ENCODE measurements at places on chromosomes 13 and 19.
A peak's percentile ranks its signal among the peaks of the same experiment; 100 is the strongest.

GRCh38 chr13:32150794-32151193, 119.2 kb downstream of the FRY start:
- no peak for DNase-seq

DNA sequence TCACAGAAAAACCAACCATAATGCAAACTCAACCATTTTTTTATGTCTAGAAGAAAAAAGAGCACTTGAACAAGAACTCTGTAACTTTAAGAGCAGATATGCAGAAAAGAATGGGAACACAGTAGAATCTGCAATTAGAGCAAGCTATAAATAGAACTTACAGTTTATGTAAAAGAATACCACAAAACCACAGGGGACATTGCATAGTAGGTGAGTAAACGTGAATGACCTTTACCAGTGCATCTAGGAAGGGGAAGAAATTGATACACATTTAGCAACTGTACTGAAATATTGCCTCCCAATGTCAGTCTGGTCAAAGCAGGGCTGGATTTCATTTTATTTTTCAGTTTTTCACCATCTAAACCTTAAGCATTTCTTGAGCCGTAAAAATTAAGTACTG, 242.2 kb upstream of the EDNRB start:
- DNase-seq, result no peak

GRCh38 chr13:22839603-22840530, 340.9 kb upstream of the SGCG start:
- DNase-seq, result no peak

DNA sequence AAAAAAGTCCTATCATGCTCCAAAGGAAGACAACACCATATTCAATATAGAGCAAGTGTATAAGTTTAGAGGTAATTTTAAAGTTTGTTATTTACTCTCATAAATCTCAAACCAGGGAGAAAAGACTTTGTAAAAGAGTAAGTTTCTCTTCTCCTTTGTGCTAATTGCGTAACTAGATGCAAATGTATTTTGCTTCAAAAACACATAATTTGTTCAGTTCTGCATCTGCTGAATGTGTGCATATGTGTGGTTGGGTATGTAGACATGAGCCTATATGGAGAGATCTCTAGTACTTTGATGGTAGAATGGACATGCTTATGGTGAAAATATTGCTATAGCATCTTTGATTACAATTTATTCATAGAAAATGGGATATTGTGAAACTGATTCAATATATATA, 17.8 kb upstream of the MIR17HG start:
- DNase-seq, result no peak

- DNase-seq, result no peak
Observed at GRCh38 chr13:26475176-26476110, 82.0 kb upstream of the WASF3 start.

GRCh38 chr19:13729859-13730258, 34.5 kb upstream of the MRI1 start:
- no peak for DNase-seq

GRCh38 chr19:48987323-48987722, 5.8 kb downstream of the GYS1 start:
- no peak for DNase-seq

DNA sequence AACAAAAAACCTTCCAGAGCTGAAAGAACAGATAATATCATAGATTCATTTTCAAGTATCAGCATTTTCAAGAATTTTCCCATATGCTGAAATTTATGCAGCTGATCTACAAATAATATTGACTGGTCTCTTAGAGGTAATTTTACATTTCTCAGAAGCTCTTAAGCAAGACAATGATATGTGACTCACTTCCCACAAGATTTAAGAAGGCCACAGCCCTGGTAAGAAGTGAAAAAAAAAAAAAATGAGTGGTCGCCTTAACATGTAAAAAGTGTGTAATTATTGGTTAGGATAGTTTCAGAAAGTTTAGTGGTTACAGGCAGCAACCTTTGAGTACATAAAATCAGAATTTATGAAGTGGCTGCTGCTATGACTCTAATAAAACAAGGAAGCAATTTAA, 54.5 kb downstream of the NUFIP1 start:
- no peak for DNase-seq

DNA sequence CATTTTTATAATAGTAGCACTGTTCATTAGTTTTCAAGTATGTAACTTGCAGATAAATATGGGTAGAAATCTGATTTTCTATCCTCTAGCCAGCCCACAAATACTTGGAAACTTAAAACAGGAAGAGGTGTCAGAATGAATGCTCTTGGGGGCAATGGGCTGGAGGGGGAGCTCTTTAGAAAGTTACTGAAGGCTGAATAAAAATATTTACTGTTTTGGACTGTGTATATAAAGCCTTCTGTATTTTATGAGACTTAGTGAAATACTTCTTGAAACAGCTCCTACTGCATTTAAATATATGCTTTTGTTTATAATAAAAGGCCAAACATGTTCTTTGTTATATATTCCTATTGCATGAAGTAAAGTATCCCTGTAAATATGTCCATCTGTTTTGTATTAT, 138.8 kb downstream of the RGCC start:
- DNase-seq, result no peak

GRCh38 chr19:15037586-15037985, 11.7 kb upstream of the CASP14 start:
- no peak for DNase-seq

GRCh38 chr13:54563286-54563685, 1534.7 kb downstream of the OLFM4 start:
- no peak for DNase-seq

DNA sequence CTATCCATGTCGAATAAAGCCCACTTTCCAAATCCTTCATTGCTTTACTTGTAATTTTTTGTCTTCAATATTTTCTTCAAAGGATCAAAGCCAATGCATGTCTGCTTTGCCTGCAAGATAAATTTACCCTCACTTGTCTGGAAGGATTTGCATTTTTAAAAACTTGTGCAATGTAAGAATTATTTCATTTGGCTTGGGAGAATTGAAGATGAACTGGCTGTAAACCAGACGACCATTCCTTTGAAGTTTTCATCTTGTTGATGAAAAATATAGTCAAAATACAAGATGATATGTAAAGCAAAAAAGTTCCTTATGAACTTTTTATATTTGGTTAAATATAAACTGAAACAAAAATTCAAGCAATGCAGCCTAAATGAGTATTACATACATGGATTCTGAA, 225.0 kb downstream of the SLITRK1 start:
- DNase-seq, result no peak

DNA sequence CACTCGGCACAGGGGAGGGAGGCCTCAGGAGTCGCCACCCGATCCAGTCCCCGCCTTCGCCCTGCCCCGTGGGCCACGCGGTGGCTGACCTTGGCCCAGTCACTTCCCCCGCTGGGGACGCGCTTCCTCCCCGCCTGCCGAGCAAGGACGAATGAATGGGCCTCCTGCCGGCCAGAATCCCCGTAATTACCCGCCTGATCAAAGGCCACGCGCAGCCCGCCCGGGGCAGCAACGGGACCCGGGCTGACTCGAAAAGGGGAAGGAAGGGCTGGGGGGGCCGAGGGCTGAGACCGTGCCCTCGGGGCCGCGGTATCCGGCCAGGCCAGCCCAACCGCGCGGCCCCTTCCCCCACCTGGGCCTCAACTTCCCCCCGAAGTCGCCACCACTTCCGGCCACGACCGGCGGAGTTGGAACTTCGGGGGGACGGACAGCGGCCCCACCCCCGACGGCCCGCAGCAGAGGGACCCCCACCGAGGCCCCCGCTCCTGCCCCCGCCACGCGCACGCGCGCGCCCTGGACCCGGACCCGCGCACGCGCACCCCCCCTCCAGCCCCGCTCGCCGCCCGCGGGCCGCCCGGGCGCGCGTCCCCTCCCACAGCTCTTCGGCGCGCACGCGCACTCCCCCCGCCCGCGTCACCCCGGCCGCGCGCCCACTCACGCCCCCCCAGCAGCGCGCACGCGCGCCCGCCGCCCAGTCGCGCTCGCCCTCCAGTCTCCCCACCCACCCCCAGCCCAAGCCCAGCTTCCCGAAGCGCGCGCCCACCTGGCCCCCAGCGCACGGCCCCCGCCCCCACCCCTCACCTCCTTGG, 520 bp downstream of the ZNF787 start:
- DNase-seq, result no peak

DNA sequence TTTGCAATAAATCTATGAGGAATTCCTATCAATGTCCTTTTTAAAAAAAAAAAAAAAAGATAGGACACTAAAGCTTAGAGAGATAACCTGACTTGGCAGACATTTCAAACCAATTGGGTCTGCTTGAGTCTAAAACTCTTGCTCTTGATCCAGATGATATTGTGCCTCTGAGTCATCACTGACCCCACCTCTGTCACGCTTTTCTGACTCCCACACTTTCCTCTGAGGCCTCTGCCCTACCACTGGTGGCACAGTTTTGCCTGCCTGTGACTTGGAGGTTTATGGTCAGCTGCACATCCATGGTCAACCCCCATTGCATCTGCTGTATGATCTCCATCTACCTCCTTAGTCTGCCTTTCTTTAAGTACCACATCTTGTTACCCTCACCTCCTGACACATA, 328.7 kb downstream of the SPRY2 start:
- no peak for DNase-seq

- no peak for DNase-seq
Observed at GRCh38 chr19:2055931-2056836, 5.1 kb upstream of the MKNK2 start.

- DNase-seq, result no peak
Observed at GRCh38 chr13:26658448-26659385, 101.2 kb downstream of the WASF3 start.

DNA sequence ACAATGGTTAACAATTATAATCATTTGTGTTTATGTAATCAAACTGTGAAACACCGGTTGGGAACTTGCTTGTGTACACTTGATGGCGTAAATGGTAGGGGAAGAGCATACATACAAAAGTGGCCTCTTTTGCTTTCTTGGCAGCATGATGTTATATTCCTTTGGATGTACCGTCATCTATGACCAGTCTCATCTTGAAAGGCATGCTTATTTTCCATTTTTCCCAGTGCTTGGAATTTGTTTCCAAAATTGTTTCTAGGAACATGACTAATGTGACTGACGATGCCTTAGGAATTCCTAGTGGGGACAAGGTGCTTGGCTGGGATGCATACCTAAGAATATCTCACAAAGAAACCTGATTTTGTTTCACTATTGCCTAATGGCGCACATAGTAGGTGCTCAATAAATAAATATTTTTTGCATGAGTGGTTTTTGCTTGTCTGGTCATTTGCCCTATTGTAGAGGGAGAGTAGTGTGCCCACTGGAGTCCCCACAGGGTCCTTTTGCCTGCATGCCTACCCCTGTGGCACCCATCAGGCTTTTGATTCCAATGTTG, 45.5 kb downstream of the SAE1 start:
- DNase-seq, result no peak

- no peak for DNase-seq
Observed at GRCh38 chr19:34733266-34733745, 737 bp upstream of the ZNF181 start.

DNA sequence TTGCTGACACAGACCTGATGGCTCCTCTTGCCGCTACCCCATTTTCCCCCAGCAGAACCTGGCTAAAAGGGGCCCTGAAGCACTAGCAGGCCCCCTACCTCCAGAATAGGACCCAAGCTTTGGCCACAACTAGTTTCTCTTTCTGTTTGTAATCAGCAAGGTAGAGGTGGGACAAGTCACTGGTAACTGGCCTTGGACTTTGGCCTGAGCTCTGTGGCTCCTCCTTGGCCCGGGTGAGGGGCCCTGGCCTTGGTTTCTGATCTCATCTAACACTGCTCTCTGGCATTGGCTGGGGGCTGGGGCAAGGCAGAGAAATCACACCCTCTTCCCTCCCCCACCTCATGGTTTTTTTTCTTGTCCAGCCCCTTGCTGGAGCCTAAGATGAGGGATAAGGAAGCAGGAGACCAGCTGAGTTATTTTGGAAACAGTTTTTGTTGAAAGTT, 2.1 kb downstream of the CALM3 start:
- no peak for DNase-seq

DNA sequence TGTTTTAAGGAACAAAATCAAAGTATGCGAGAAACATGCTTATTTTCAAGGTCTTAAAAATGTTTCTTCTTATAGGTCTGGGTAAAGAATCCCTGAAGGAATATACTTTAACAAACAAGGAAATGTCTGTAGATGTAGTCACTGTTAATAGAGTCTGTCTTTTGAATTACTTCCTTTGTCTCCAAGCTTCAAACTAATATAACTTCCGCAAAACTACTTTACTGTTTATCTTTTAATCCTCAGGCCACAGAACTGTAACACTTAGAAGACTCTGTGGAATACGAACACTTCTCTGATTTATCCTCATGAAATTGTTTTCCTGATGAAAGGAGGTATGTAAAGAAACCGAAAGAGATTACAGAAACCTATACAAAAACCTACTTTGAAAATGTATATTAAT, 316.0 kb downstream of the PCDH9 start:
- DNase-seq, result no peak

GRCh38 chr13:109227344-109227940, 558.9 kb downstream of the IRS2 start:
- DNase-seq, result no peak

DNA sequence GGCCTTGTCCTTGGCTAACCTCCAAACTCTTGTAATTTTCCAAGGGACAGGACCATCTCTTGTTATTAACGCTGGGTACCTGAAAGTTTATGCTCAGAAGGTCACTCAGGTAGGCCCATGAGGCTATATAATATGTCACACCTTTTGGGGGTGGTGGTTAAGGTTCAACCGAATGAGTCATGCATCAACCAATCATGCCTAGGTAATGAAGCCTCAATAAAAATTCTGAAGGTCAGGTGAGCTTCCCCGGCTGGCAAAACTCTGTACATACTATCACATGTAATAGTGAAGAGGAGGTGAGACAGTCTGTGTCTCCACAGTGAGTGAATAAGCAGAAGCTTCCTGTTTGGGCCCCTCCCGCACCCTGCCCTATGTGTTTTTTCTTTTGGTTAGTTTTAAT, 424.9 kb downstream of the PCDH17 start:
- DNase-seq, result no peak

GRCh38 chr19:6056801-6057650, 53.3 kb downstream of the RFX2 start:
- peak; percentile 33 for DNase-seq

GRCh38 chr13:22173610-22174009, 502.7 kb downstream of the FGF9 start:
- no peak for DNase-seq

- DNase-seq, result no peak
Observed at GRCh38 chr19:41265395-41266153, 1.4 kb downstream of the HNRNPUL1 start.

DNA sequence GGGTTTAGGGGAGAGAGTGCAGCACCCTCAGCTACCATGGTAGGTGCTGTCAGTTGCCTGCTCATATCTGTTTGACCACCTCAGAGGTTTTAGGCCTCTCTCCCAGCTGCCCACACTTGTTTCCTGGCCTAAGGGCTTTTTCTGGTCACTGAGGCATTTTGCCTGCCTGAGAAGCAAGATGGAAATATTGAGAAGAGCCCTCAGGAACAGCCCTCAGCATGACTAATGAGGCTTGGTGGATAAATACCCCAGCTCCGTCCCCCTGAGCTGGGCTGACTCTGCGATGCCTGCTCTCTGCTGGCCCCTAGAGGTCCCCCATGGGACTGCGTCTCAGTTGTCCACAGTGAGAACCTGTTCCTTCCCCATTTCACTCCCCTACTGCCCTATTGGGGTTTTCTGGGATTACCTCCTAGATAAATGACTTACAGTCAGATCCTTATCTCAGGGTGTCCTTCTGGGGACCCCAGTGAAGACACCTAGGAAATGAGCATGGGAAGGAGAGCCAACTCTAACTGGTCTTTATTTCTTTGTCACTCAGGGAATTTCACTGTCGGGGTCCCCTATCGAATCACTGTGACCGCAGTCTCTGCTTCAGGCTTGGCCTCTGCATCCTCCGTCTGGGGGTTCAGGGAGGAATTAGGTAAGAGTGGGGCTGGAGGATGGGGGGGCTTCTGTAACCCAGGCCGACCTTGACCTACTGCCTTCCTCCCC, 13.3 kb downstream of the PALM3 start:
- no peak for DNase-seq

- DNase-seq, result no peak
Observed at GRCh38 chr13:70043685-70044084, 63.9 kb upstream of the ATXN8OS start.
